Stimulated activated CD8-positive, alpha-beta memory T cell treated with anti-CD3 and anti-CD28 coated beads, Interleukin-15, amount 100 ng/mL, for 1 hour (primary cell): ENCODE measurements at places on chromosomes 5 and 9.

DNA sequence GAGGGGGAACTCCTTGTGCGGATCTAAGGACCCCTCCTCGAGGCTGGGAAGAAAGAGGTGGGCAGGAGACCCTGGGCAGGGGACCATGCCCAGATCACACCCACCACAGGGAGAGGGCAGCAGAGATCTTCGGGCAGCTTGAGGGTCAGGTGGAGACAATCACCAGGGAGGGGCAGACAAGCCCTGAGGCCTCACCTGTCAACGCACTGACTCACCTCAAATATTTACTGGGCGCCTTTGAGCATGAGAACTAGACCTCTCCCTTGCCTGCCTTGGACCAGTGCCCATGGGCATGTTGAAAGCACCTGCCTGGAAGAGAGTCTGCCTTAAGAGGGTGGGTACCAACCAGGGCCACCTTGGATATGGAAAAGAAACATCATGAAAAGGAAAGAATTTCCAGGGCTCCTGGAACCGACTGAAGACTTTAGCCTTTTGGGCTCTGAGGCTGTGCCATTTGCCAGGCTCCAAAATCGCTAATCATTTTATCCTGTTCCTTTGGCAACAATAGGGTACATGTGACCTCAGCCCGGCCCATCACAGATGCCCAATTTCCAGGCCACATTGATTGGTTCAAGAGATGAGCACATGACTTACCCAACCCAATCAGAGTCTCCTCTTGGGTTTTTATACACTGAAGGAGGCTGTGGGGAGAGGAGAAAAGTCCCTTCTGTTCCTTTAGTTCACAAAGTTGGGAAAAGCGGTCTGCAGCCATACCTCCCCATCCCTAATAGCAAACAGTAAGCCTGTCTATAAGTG lies 10.4 kb upstream of the SPINK4 start:
- no peak for DNase-seq

DNA sequence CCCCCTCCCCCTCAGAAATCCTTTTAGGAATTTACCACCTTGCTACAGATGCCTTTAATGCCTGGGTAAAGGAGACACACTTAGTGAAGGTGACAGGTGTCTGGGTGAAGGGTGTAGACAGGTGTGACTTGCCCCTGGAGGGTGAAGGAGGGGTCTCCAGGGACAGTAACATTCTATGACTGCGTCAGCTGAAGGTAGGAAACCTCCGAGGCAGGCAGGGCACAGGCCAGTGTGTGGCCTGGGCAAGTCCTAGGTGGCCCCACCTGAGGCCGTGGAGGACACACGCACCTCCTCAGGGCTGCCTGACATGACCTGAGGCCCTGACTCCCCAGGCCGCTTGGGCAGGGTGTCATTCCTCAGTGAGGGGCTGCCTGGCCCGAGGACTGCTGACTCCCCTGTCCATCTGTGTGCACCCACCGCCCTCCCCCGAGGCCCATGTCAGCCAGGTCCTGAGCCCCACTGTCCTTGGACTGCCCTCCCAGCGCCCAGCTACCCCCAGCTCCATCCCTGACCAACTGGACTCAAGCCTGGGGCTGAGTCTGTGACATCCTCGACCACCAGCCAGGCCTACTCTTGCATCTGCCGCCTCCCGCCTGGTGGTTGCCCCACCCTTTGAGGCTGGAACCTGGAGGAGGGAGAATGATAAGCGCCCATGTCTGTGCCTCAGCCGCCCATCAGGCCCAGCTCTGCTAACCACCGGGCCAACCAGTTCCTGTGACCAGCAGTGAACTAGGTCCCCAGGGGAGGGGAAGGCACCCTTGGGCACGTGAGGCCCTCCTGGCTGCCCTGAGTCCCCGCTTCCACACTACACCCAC lies 18.4 kb downstream of the CARD19 start:
- no peak for DNase-seq

DNA sequence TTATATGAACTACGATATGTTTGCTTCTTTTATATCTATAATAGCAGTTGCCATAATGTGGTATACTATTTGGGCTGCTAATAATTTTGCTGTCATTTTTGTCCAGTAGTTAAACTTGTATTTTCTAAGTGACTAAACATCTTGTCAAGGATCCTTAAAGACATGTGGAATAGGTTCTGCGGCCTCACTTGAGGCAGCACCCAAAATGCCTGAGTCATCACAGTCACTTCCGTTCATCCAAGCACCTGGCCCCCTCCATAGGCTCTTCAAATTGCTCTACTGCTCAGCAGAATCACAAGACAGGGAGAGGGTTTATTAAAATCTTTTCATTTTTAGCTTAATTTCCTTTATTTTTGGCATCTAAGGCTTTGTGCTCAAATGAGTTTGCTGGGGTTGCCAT lies 259.1 kb downstream of the AOPEP start:
- no peak for DNase-seq

DNA sequence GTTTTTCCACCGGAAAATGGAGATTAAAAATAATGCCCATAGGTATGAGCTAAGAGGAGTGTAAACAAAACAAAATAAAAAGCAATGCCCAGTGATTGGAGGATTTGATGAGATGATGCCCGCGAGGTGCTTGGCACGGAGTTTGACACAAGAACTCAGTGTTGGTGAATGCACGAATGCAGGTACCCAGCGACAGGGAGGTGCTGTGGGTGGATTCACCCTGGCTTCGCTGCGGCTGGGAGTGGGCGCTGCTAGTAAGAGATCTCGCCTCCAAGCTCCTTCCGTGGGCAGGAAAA lies 526 bp upstream of the STXBP1 start:
- DNase-seq = no peak

GRCh38 chr5:142281966-142282365 lies 42.9 kb downstream of the SPRY4 start:
- no peak for DNase-seq

DNA sequence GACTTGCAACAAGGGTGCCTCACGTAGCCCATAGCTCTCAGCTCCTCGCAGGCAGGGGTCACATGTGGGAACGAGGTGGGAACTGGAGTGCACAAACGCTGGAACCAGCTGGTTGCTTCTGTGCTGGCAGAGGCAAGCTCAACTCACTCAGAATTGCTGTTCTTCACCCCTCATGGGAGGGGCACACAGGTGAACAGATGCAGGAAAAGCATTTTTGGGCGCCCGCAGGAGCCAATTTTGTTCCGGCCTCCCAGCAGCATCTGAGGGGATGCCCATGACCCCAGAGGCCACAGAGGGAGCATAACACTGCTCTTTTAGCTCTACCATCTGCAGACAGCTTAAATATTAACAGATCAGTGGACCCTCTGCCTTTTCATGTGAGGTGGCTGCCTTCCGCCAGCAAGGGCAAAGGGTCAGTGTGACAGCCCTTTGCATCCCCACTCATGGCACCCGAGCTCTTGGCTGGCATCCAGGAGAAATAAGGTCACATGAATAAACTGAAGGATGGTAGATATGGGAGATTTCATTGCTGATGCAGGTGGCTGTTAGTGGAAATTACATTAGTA lies 196.2 kb downstream of the SLCO4C1 start:
- no peak for DNase-seq

DNA sequence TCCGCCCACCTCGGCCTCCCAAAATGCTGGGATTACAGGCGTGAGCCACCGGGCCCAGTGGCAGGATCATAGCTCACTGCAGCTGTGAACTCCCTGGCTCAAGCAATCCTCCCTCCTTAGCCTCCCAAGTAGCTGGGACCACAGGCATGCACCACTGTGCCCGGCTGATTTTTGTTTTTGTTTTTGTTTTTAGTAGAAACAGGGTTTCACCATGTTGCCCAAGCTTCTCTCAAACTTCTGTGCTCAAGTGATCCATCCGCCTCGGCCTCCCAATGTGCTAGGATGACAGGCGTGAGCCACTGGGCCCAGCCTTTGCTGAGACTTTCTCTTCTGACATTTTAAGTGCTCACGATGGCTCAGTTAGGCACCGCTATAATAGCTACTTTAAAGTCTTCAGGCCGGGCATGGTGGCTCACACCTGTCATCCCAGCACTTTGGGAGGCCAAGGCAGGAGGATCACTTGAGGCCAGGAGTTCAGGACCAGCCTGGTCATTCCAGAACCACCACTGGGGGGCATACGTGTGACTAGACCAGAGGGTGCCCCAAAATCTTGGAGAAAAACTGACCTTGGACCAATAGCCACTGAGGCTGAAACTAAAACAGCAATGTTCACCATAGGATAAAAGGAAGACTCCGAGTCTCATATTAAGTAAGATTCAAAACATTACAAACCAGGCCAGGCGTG lies 3.1 kb upstream of the ENTPD8 start:
- DNase-seq = no peak

GRCh38 chr9:32423371-32423770 lies 38.9 kb downstream of the ACO1 start:
- no peak for DNase-seq

DNA sequence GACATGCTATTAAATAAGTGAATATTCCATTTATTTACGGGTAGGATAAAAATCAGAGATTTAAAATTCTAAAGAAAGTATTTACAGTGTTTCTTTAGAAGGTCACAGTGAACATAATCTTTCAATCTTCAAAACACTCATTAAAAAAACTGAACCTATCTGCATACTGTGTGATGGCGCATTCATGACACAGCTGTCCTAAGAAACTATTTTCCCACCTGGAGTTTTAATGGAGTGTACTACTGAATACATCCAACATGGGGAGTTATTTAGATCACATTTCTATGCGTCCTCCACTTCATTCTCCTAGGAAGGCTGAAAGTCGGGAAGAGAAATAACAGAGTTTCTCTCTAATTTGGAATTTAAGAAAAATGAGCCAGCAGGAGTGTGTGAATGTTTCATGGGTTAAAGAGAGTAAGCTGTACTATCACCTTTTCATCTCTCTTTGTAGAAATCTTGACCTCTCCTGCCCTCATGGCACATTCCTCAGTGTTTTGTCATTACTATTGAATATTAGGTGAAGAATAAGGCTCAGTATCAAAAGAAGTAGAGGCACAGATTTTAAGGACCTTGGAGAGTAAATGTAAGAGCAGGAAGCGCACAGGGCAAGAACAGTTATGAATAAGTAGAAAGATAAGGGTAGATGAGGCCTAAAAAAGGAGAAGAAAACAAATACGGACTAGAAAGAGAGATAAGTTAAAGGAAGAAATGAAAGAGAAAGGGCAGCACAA lies 551.2 kb upstream of the TUSC1 start:
- no peak for DNase-seq

DNA sequence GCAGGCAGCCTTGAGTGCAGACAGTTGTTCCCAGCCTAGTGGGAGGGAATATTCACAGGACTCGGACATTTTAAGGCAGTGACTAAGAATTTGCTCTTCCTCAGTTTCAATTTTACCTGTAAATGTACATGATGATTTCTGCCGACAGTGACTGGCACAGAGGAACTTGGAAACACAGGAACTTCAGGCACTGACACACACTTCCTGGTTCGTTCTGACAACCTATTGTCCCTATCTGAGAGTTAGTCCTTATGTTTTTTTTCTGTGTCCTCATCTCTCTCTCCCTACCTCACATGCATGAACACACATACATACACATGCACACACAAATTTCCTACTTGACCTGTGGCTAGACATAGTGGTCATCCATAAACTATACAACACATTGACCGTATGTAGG lies 89.4 kb upstream of the CD180 start:
- no peak for DNase-seq
